ENCODE measurements at places on chromosomes 11 and 22.

DNA sequence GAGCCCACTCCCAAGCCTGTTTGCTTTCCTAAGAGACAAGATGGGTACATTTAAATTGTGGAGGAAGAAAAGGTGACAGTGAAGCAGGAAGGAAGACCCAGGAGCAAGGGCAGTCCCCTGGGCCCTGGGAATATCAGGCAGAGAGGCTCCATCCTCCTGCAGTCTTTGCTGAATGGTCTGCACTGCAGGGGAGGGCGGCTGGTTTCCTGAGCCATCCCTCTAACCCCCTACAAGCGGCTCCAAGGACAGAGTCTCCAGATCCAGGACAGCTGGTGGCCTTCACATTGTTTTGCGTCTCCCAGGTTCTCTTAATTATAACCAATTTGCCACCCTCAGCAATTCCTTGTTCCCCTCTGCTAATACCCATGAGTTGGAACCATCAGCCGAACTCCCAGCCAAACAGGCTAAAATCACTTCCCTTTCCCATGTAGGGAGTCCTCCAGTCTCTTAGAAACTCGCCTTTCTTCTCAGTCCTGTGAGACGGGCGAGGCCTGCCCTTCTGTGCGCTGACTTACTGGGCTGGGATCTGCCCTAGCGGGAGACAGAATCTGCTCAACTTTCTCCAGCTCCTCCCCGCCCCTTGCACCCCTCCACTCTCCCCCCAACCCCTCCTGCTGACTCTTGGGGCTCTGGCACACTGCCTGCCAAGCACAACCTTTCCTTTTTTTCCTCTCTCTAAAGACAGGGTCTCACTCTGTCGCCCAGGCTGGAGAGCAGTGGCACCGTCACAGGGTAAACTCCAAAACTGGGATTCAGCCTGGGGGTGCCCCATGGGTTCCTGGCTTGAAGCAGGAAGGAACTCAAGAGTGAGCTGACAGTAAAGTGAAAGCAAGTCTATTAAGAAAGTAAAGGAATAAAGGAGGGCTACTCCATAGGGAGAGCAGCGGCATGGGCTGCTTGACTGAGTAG, 53.4 kb upstream of the EMID1 start:
- DNase-seq = no peak

- no peak for DNase-seq
Observed at GRCh38 chr22:22344430-22344829, 99.8 kb downstream of the VPREB1 start.

DNA sequence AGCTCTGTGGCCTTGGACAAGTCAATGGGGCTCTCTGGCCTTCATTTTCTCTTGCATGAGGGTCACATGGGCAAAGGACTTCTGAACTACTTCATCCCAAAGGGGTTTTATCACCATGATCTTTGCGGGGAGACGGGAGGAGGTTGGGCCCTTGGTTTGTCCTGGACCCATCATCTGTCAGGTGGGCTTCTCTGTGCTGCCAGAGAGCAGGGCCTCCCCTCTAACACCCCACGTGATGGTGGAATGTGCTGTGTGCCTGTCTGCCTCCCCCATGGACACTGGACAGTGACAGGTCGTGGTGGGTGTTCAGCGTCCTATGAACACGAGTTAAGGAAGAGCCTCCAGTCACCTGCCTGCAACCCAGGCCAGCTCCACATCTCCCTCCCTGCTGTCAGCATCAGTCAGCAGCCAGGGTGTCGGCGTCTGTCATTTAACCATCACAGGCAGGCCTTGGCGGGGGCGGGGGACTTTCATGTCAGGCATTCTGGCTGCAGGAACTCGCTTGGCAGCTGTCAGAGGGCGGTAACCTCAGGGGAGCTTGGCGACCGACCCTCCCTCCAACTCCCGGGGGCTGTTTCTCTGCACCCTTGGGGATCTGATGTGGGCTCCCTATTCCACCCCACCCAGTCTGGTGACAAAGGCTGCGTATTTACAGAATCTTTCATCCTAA, 2.6 kb upstream of the SUN2 start:
- DNase-seq = no peak

GRCh38 chr11:47551086-47551485, 1.8 kb downstream of the CELF1 start:
- peak; percentile 36 for DNase-seq

DNA sequence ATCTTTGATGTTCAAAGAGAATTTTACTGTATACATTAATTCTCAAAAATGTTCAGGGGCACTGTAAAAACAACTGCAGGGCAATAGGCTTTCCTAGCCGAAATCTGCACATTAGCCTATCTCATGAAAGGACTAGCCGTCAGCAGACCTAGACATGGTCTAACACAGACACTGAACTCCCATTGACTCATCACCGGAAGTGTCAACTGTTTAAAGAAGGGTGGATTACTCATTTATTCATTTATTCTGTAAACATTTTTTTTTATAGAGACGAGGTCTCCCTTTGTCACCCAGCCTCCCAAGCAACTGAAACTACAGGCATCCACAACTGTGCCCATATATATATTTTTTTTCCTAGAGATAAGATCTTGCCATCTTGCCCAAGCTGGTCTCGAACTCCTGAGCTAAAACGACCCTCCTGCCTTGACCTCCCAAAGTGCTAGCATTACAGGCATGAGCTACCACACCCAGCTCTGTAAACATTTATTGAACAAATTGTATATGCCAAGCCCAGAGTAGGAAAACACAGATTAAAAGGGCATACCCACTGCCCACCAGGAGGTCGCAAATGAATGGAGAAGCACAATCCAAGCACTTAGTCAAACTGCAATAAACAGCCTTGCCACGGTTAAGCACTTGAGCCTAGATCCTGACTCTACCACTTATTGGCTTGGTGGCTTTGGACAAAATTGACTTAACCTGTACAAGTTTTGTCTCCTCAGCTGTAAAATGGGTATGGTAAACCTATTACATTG, 26.6 kb downstream of the RAB30 start:
- peak; percentile 93 for DNase-seq

DNA sequence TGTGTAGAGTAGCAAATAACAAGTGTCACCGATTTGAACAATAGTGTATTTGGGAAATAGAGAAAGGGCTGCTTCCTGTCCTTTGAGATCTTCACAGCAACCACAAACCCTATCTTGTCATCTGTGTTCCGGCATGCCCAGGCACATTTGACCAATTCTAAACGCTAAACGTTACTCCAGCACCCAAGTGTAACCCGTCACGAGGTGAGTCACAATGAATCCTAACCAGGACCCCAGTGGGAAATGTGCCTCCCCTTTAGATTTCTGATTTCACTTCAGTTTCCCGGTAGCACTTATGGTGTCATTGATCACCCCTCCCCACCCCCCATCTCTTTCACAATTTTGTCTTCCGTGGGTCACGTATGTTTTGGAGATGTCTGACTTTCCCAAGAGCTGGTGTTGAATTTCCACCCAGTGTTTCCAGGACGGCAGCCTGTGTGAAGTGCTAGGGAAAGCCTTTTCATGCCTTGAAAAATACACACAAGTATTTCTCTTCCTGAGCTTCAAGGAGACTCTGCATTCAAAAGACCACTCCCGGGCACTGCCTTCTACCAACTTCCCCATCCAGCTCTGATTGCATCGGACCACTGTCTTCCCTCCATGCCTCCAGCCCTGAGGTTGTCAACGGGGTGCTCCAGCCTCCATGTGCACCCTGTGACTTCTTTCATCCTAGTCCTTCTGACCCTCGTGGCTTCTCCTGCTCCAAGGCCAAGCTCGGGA, 10.5 kb upstream of the C11orf24 start:
- peak; percentile 72 for DNase-seq

GRCh38 chr11:14645015-14645912, 1.7 kb downstream of the PDE3B start:
- DNase-seq = peak; percentile 53

DNA sequence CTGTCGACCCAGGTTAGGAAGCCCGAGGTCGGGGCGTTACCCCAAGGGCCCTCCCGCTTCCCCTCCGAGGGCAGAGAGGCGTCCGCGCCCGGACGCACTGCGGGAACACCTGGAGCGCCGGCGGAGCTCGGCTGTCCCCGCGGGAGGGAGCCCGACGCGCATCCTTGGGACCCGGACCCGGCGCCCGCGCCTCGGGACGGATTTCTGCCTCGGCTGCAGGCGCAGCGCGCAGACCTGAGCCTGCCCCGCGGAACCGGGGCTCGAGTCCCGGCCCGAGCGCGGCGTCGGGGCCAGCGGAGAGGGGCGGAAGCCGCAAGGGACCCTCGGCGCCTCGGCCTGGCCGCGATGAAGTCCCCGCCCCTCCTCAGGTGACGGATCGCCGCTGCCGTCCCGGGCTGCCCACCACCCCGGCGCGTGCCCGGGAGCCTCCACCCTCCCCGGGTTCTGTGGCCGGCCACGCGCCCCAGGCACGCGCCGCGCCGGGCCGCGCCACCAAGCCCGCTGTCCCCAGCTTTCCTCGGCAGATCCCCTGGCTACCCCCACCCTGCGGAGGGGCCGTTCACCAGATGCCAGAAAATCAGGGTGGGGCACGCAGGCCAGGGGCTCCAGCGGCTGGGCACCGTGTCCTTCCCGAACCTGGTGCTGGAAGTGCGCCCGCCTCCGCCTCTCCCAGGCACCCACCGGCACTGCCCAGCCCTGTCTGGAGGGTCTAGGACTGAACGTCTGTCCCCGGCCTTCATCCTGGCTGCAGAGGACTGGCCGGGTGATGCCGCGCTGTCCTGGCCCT, 410 bp downstream of the GLB1L3 start:
- DNase-seq = no peak

GRCh38 chr11:93196816-93197379, 893 bp downstream of the SLC36A4 start:
- DNase-seq = no peak

DNA sequence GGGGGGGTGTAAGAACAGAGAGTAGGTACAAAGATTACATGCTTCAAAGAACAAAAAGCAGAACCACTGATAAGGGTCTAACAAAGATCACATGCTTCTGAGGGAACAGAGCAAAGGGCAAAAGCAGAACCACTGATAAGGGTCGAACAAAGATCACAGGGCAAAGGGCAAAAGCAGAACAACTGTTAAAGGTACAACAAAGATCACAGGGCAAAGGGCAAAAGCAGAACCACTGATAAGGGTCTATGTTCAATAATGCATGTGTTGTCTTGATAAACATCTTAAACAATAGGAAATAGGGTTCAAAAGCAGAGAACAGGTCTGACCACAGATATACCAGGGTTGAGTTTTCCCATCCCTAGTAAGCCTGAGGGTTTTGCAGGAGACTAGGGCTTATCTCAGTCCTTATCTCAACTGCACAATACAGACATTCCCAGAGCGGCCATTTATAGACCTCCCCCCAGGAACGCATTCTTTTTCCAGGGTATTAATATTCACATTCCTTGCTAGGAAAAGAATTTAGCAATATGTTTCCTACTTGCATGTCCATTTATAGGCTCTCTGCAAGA, 81.9 kb upstream of the PGR start:
- DNase-seq = no peak

GRCh38 chr11:122843281-122844141, 5.2 kb downstream of the CRTAM start:
- peak; percentile 23 for DNase-seq

DNA sequence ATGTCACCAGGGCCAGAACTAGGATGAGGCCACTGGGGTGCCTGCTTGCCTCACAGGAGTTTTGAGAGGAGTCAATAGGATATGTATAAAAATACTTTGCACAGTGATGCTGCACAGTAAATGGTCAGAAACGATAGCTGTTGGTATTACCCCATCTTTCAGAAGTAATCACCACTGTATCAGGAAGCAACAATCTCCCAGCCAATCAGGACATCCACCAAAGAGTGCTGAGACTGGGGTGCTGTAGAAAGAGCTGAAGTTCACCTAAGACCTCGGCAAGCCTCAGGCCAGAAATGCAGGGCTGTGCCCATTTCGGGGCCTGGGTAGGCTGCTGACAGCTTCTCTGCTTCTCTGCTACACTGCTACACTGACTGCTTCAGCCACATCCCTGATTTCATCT, 17.4 kb downstream of the LMO2 start:
- DNase-seq = no peak

DNA sequence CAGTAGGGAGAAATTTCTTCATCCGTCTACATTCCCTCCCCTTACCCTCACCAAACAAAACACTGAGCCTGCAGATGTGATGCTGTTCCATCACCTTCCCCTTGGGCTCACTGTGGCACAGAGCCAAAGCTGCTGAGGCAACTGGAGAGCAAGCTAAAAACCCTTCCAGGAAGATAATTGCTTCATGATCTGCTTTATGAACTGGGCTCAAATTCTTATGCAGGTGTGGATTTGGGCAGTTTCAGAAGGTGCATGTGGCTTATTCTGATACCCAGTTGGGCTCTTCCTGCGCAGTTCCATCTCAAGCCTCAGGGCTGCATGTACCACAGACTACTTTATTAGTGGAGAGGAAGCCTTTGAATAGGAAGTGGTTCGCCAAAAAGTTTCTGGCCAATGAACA, 58.3 kb downstream of the AAMDC start:
- no peak for DNase-seq

- no peak for DNase-seq
Observed at GRCh38 chr22:31162015-31162765, 2.2 kb downstream of the RNF185 start.

GRCh38 chr11:116505298-116506262, 267.2 kb downstream of the BUD13 start:
- DNase-seq = no peak

DNA sequence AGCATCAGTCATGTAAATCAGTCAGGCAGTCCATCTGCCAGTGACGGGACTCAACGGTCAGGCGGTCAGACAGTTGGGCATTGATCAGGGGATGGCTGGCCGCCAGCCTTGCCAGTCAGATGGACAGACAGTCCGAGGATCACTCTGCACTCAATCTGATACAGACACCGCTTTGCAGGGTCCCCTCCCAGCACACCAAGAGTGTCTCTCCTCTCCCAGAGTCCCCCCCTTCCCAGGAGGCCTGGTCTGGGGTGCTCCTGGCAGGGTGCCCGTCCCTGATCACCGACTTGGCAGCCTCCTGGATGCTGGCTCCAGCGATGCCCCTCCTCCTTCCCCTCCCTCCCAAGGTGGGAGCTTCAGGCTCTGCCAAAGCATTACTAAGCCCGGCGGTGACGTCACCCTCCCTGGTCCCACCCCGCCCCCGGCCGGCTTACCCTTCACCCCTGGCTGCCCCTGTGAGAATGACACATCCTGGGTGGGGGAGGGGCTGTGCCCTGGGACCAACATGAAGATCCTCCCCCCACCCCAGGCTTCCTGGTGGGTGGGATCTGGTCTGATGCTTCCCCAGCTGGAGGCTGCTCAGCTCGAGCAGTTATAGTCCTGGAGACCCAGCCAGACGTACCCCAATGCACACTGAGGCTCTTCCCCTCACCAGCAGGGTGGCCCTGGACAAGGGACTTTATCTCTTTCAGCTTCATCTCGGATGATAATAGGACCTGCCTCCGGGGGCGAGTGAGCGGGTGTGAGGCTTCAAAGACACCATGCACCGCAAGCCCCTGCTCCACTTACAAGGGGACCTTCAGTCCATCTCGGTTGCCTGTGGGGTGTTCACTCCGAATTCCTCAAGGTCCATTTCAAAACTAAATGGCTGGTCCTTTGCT, 69.2 kb downstream of the CD82 start:
- DNase-seq = peak; percentile 64

- DNase-seq = no peak
Observed at GRCh38 chr11:66495401-66495854, 15.0 kb upstream of the BBS1 start.

- peak; percentile 76 for DNase-seq
Observed at GRCh38 chr11:27353593-27354358, 9.2 kb downstream of the CCDC34 start.
